ENCODE measurements at places on chromosomes 11 and 22.

- no peak for DNase-seq
Measured at GRCh38 chr11:1276041-1276790, 33.2 kb downstream of the TOLLIP start.

GRCh38 chr11:119306373-119306890 is 10.5 kb downstream of the MCAM start:
- DNase-seq = no peak

- no peak for DNase-seq
Measured at GRCh38 chr11:18739685-18740084, 13.7 kb upstream of the IGSF22 start.

GRCh38 chr11:20099527-20099926 is 60.7 kb downstream of the DBX1 start:
- no peak for DNase-seq

DNA sequence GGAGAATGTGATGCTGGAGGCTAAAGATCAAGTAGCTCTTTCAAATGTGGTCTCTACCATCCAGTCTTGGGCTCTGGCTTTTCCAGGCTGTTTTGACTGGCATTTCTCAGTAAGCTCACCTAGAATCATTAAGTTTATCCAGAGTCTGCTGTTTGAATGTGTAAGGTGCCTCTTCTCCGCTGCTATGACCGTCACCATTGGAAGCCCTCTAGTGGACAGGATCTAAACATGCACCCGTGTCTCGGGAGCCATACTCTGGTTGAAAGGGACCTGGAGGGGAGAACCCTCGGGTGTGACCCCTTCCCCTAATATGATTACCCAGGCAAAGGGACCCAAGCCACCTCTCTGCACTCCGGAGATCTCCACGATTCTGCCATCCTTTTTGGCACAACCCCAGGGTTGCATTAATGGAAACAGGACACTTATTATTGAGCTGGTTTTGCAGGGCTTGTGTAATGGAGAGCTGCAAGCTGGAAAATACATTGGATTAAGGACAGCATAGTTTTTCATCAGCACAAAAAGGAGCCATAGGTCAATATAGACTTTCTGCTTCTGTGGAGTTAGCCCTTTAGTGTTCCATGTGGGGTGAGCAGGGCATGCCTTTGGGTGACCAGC is 191.0 kb upstream of the LARGE1 start:
- no peak for DNase-seq

DNA sequence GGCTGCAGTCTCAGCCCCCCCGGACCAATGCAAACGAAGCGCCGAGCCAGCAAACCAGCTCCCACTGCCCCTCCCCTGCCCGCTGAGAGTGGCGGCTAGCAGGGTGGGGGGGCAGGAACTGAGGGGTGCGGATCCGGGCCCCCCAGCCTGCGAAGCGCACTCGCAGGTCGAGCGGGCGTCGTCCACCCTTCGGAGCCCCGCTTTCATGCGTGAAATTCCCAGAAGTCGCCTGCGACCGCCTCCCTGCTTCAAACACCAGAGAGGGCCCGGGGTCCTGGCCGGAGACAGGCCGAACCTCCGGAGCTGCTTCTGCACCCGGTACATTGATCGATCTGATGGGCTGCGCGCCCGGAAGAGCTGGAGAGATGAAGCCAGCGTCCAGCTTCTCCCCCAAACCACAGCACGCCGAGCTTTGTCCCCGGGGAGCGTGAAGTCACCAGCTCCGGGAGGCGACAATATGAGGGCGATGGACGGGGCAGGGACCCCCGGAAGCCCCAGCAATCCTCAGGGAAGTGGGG is 646 bp upstream of the PATZ1 start:
- no peak for DNase-seq

DNA sequence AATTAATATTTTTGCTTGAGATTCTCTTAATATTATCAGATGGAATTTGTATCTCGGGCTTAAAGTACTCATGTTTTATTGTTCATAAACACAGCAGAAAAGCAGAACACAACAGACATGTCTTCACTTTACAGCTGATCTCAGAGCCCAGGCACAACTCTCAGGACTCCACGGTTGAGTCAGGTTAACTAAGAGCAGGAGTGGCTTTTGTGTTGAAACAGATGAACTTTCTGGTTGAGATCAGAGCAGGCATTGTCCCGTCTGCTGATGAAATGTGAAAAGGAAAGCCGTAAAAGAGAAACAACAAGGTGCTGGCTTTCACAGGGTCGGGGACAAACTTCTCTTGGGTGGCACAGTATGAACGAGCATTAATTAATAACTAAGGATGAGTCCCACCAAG is 49.0 kb downstream of the JHY start:
- DNase-seq = no peak

GRCh38 chr11:89175796-89176195 is 1.9 kb upstream of the TYR start:
- no peak for DNase-seq

- no peak for DNase-seq
Measured at GRCh38 chr22:46108564-46109473, 41.5 kb upstream of the PPARA start.

DNA sequence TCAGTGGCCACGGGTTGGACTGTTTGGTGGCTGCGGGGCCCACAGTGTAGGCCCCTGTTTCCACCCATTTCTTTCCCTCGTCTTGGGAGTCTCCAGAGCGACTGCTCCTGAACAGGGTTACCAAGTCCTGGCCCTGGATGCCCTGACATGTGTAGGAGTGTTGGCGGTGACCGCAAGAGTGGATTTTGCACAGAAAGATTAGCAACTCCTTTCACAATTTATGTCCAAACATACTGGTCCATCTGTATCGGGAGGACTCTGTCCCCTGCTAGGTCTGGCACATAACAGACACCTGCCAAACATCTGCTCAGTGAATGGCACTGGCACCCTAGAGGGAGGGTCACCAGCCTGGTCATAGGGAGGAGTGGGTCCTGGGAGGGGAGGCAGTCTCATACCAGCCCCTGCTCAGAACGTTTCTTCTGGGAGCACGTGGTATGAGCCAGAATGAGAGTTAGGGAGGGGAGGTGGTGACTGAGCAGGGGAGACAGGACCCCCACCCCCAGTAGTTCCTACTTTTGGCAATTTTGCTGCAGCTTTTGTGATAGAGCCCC is 3.4 kb upstream of the APOA1 start:
- no peak for DNase-seq

- no peak for DNase-seq
Measured at GRCh38 chr11:130915603-130916237, 559 bp downstream of the SNX19 start.

GRCh38 chr11:60175860-60176275 is 7.0 kb downstream of the MS4A6A start:
- no peak for DNase-seq

GRCh38 chr11:96894587-96894986 is 504.8 kb downstream of the JRKL start:
- no peak for DNase-seq

- DNase-seq = no peak
Measured at GRCh38 chr11:126815111-126815510, 185.5 kb downstream of the KIRREL3 start.

DNA sequence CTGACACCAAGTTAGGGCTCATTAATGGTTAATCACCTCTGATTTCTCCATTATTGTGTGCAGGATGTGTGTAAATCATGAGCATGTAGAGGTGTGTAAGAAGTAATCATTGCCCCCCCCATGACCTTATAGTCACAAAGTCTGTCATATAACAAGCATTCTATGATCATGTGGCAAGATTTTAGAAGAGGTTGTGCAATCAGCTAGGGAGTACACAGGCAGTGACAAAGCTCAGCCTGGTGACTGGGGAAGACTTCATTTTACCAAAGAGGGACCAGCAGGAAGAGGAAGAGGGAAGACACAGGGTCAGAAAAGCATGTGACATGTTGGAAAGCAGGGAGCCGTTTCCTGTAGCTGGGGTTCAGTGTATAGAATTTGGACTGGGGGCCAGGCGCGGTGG is 176.5 kb upstream of the LARGE1 start:
- no peak for DNase-seq

DNA sequence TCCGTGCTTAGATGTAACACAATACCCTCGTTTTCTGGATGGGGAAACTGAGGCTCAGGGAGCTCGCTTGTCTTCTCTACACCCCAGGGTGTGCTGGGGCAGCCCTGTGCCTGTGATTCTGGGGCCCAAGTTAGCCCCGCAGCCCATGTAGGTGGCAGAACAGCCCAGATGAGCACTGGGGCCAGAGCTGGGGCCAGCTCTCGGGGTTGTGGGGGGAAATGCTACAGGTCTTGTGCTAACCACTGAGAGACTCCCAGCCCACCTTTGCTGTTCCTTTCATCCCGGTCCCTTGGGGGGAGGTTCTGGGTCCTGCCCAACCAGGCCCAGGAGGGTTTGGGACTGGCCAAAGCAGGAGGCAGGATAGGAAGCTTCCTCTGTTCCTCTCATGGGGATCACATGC is 13.5 kb downstream of the MYEOV start:
- no peak for DNase-seq

DNA sequence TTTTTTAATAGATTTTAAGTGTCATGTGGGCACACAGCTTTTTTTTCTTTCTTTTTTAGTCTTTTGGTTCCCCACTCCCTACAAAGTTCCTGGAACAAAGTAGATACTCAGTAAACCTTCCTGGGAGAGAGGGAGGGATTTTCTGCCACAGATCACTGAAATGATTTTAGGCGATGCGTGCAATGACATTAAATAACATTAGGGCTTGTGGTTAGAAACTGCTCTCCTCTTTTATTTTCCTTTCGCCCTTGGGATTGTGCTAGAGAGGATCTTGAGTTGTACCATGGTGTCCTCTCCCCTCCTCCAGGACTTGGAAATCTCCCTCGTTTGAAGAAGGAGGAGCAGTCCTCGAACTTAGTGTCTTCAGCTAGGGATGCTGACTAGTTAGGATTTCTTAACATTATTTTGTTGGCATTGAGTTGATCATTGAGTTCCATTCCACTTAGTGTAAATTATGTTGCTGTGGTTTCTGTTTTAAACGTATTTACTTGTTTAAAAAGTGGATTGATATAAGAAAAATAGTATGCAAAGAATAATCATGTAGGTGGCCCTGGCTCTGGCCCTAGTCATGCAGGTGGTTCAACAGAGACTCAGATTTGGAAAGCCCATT is 88.4 kb downstream of the TRAF6 start:
- DNase-seq = no peak

GRCh38 chr11:42055606-42056005 is 596.2 kb upstream of the LRRC4C start:
- no peak for DNase-seq

GRCh38 chr11:9605742-9606141 is 32.3 kb downstream of the WEE1 start:
- no peak for DNase-seq

GRCh38 chr11:118240999-118241763 is 11.0 kb downstream of the MPZL3 start:
- DNase-seq = no peak

GRCh38 chr11:84564867-84565184 is 1062.3 kb downstream of the DLG2 start:
- DNase-seq = no peak

DNA sequence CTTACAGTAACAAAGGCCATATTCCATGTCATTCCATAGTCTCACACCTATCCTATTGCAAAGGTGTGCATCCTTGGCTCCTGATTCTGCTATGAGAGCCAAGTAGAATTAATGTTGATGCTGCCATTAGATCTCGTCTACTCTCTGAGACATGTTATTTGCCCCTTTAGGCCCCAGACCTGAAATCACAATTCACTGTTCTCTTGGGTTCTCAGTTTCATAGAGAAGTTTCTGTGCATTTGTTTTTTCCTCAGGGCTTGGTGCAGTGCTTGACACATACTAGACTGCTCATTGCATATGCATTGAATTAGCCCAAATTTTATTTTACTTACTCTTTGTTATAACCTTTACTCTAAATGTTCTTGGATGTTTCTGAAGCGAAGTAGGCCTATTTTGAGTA is 265.7 kb downstream of the JRKL start:
- DNase-seq = no peak

DNA sequence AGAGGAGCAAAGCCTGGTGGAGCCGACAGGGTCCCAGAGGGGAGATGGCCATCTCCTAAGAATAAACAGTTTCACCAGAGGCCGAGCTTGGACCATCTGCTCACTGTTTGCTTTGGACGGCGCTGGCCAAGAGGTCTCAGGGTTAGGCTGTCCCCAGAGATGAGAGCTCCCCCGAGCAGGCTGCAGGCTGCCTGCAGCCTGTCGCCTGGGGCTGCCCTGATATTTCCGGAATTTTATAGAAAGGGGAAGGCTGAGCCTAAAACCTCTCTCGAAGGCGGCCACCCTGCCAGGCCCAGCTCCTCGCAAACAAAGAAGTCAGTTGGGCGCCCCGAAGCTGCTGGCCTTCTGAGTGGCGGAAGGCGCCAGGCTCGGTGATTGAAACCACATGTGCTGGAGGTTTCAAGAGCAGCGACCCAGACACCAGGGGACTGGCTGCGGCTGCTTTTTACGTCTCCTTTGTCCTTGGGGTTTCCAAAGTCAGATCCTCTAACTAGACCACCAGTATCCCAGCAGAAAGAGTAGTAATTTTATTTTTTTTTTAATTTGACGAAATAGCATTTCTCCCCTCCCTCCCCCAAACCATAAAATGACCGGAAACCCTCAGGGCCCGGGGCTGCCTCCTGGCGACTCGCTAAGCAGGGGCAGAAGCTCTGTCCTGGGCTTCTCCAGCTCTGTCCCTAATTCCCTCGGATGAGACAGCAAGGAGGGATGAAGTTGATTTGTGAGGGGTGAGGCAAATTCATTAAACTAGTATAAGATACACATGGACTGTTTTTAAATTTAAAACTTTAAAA is 57.4 kb downstream of the CLMP start:
- DNase-seq = peak; percentile 34

DNA sequence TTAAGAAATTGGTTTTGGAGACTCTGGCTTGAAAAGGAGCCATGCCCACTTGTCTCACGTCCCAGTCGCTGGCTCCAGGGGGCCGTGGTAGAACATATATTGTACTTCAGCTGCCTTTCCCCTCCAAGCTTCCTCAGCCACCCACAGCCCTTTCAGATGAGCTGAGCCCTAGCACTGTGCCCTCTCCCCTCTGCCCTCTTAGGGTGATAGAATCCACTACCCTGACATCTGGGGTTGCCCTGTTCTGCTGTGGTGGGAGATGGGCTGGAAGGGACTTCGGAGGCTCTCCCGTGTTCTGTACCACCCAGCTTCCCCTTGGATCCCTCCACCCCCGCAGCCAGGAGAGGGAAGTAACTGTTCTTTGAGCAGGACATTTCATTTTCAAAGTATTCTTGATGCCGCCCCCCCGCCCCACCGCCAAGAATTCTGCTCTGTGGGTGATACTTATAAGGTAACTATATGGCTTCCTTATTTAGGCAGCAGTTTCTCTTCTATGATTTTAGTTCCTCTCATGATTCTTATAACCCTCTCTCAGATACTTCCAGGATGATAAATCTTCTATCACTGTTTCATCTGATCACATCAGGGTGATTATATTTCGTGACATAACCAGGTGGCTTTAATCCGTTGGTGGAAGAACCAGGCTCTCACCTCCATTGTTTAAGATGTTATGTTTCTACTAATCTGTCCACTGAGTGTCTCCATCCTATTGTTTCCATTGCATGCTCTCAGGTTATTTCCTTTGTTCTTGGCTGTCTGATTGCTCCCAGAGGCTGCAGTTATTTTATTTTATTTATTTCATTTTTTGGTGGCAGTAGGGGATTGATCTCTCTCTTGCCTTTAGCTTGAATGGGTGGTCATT is 24.1 kb downstream of the ZBTB16 start:
- DNase-seq = no peak

All from H1 (cell line).